ENCODE measurements at places on chromosomes 3 and 15.

- no peak for DNase-seq
Observed at GRCh38 chr3:134804508-134805480, 9.7 kb downstream of the EPHB1 start.

- no peak for DNase-seq
Observed at GRCh38 chr3:13874891-13875290, 5.0 kb downstream of the WNT7A start.

- DNase-seq, result no peak
Observed at GRCh38 chr3:5194341-5194740, 6.8 kb downstream of the EDEM1 start.

DNA sequence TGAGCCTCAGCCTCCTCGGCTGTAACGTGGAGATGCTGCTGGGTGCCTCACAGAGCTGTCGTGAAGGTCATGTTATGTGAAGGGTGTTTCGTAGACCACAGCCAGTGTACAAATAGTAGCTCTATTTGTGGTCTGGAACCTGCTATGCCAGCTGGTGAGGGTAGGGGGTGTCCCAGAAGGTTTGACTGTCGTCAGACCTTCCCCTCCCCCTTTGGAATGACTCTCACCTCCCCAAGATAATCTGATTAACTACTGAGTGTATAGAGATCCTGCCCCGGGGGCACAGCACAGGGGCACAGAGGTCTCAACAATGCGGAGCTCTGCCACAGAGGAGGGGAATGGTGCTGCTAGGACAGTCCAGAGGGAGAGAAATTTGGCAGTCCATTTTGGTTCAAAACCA, 20.5 kb downstream of the FGD5 start:
- DNase-seq, result no peak

- DNase-seq, result no peak
Observed at GRCh38 chr15:101474233-101474632, 15.3 kb downstream of the PCSK6 start.

- DNase-seq, result no peak
Observed at GRCh38 chr15:77285057-77285997, 134.6 kb downstream of the PEAK1 start.

DNA sequence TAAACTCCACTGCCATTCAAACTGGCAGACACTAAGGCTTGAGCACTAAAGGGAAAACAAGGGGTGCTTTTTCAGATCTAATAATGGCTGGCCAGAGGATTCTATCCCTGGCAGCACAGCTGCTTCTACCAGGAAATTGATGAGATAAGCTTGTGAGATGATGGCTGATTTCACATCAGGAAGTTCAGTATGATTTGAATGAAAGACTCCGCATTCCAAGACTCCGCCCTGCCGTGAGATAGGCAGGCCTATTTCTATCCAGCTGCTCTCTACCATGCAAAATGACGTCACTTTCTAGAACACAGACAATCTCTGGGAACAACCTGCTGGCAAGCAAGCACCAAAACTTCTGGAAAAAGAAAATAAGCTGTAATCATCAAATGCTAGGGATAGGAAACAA, 171.8 kb downstream of the WDR76 start:
- no peak for DNase-seq

- DNase-seq, result no peak
Observed at GRCh38 chr15:50260969-50261496, 4.5 kb downstream of the HDC start.

GRCh38 chr3:12194209-12194608, 35.5 kb upstream of the TIMP4 start:
- DNase-seq, result no peak

- DNase-seq, result no peak
Observed at GRCh38 chr3:28215407-28215806, 26.0 kb upstream of the CMC1 start.

DNA sequence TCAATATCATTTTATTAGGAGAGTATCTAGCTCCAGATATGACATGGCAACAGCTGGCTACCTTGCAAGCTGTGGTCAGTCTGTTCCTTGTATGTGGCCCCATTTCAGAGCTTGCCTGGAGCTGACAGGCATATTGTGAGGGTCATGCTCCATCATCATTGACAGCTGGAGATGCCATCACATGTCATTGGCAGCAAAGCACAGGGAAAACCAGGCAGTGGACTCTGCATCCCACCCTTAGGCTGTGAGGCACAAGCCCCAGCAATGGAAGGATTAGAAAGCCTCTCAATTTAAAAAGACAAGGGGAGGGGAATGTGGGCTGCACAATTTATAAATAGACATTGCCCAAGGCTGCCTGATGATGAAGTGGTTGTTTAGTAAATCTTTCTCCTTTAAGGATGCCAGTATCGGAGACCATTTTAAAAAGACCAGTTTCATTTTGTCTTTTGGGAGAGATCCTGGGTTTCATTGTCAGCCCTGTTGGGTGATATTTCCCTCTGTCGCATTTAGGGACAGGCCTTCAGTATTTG, 27.9 kb downstream of the LNP1 start:
- DNase-seq, result no peak

Measured in T-cell (primary cell).